Uterine smooth muscle cell (primary cell): ENCODE measurements at places on chromosomes 2 and 18. TPM values are rescaled to one million over a fixed set of nuclear protein-coding genes. Genes with fewer than 3 reads are reported as not detected.

ZNF519 gene
- 3.7 and 6.4 TPM in 2 replicates for total RNA-seq

MARCHF4 gene
- total RNA-seq, result 2.4 and 3.1 TPM in 2 replicates

TEKT4 gene
- total RNA-seq, result not detected in 2 replicates

FBLN7 gene
- 1.1 and 2.4 TPM in 2 replicates for total RNA-seq

ACTR1B gene
- total RNA-seq, result 84.1 and 93.2 TPM in 2 replicates

EMILIN2 gene
- total RNA-seq, result 8.4 and 17.9 TPM in 2 replicates

POLR1B gene
- 16.7 and 20.9 TPM in 2 replicates for total RNA-seq

IL1R1 gene
- total RNA-seq, result 11.2 and 18.9 TPM in 2 replicates

TCF23 gene
- total RNA-seq, result not detected in 2 replicates

LIMS3 gene
- total RNA-seq, result 13.9 and 14.7 TPM in 2 replicates

EIPR1 gene
- 36.6 and 50.7 TPM in 2 replicates for total RNA-seq

RGPD3 gene
- total RNA-seq, result 0.33 and 0.37 TPM in 2 replicates

SLC14A1 gene
- total RNA-seq, result 13.3 and 34.7 TPM in 2 replicates

DYNAP gene
- total RNA-seq, result not detected in 2 replicates

ZAP70 gene
- total RNA-seq, result 0.12 TPM in 1 of 2 replicates, not detected in the other
